ENCODE measurements at places on chromosomes 13 and 19.
A peak's percentile ranks its signal among the peaks of the same experiment; 100 is the strongest.

DNA sequence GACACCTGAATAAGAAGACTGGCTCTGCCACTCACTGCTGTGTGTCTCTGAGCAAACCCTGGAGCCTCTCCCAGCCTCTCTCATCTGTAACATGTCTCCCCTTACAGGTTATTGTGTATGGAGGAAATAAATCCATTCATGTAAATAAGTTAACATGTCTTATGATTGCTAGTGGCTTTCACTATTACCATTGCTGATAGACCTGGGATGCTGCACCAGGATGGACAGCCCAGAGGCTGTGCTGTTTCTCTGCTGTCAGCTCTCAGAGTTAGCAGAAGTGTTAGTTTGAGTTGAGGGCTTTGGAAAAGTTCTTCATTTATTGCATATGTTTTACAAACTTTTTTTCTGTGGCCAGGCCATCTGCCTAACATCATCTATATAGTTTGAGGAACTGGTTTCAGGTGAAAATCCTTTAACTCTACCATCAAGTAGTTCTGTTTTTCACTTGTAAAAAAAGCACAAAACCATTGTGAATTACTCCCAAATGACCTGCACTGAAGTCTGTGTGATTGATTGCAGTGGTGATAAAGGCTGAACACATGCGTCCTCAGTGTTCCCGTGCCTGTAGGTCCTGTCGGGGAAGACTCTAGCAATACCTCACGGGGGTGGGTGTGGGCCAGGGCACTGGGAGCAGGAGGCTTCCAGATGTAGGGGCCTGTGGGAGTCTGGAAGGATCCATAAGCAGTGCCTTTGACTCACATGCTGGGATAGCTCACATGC, 24.6 kb downstream of the MPHOSPH8 start:
- no peak for DNase-seq

DNA sequence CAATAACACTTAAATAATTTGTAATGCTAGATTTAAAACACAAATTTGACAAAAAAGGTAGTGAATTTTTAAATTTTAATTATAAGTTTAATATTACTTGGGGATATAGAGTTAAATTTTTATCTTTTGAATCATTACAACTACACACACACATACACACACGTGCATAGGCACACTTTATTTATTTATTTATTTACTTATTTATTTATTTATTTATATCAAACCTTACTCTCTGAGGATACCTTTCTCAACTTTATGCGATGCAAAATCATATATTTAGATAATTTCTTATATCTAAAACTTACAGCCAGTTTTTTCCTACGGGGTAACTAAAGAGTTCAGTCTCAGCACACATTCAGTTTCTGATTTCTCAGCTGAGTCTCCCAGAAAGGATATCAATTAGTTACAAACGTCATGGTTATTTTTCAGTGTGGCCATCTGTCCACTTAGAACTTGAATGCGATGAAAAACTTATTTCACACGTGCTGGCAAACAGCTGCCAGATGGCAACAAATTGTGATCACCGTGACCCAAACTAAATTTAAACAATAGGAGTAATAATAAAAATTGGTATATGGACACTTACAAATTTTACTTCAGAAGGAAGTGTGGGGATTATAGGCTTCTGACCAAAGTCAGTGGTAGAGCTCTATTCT, 683.1 kb upstream of the PRR20A start:
- DNase-seq = no peak

- peak; percentile 76 for DNase-seq
Measured at GRCh38 chr19:1408300-1409203, 1.2 kb downstream of the DAZAP1 start.

DNA sequence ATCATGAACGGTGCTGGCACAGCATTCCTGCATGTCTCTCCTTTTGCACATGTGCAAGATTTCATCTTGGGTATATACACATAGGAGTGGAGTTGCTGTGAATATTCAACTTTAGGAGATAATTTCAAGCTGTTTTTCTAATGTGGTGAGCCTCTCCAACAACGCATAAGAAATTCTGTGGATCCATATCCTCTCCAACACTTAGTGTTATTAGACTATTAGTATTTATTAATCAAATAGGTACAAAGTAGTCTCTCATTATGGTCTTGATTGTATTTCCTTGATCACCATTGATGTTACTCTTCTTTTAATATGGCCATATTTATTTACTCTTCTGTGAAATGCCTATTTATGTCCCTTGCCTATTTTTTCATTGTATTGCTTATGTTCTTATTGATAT, 114.5 kb downstream of the URI1 start:
- no peak for DNase-seq

- peak; percentile 42 for DNase-seq
Measured at GRCh38 chr13:30382836-30383525, 39.3 kb upstream of the UBE2L5 start.

- no peak for DNase-seq
Measured at GRCh38 chr13:39527961-39528660, 74.9 kb downstream of the LHFPL6 start.

GRCh38 chr13:42485272-42485671, 88.7 kb upstream of the TNFSF11 start:
- no peak for DNase-seq

GRCh38 chr13:110563463-110563774, 1.9 kb upstream of the RAB20 start:
- no peak for DNase-seq

GRCh38 chr19:32363175-32363574, 17.8 kb downstream of the ZNF507 start:
- DNase-seq = no peak

- peak; percentile 74 for DNase-seq
Measured at GRCh38 chr19:40139533-40140287, 49.0 kb upstream of the ZNF780A start.

DNA sequence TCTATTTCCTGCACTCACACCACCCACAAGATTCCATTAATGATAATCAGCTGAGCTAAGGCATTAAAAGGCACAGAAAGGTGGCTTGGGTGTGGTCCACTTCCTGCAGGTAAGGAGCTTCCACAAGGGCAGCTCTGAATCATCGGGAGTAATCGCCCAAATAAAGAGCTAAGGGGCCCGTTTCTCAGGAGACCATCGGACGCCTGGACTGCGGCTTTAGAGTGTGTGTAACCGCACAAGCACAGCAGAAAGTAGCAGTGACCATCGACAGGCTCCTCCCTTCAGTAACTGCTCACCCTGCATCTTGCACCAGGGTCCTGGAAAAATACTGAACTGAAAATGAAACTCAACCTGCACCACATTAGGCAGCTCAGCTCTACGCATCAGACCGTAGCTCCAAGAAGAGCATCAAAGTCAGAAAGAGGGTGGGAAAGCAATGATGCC, 6.0 kb downstream of the STK24 start:
- no peak for DNase-seq

- DNase-seq = no peak
Measured at GRCh38 chr13:26473571-26474230, 83.8 kb upstream of the WASF3 start.

DNA sequence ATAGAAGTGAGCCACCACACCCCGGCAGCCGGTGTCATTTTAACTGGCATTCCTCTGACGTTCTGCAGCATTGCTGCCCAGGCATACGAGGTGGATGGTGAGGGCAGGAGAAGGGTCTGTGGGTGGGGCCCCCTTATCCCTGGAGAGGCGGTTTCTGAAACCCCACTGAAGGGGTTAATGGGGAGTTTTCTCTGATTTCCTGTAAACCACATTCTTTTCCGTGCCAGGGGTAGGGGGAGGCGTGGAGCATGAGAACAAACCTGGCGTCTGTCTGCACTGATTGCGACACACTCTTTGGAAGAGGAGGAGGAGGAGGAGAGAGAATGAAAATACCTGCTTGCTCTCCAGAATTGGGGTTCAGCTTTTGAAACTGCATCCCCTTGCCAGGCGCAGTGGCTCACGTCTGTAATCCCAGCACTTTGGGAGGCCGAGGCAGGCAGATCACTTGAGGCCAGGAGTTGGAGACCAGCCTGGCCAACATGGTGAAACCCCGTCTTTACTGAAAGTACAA, 2.7 kb upstream of the C3 start:
- DNase-seq = no peak

DNA sequence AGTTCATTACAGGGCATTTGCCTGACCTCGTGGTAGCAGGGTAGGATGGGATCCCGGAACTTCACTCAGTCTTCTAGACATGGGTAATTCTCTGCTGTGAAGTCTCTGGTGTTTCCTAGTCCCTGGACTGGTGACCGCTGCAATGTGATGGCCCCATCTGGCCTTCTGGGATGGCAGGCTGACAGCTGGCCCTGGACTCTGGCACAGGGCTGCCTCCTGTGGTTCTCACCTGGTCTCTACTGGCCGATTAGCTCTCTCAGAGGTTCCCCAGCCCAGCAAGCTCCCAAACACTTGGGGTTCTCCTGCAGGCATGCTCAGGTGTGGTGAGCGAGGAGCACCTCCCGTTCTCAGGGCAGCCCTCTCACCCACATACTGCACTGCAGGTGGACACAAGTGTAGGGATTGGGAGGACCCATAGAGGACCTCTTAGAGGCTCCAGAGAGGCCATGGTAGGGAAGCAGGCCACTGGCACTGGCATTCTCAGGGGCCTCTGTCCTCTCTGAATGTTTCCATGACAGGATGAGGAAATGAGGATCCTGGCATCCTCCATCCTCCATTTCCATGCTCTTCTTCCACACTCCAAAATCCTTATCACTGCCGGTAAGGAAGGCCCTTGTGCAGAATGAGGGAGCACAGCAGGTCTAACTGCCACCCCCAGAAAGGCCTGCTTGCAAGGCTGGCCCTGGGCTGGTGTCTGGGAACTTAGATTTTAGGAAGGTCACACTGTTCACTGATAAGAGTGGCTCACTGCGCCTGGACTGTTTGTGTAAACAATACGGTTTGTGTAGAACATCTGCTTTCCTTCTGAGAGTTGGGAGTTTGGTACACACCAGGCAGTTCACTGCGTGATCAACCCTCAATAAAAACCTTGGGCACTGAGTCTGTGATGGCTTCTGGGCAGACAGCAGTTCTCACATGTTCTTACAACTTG, 31.5 kb upstream of the FARP1 start:
- DNase-seq = no peak

DNA sequence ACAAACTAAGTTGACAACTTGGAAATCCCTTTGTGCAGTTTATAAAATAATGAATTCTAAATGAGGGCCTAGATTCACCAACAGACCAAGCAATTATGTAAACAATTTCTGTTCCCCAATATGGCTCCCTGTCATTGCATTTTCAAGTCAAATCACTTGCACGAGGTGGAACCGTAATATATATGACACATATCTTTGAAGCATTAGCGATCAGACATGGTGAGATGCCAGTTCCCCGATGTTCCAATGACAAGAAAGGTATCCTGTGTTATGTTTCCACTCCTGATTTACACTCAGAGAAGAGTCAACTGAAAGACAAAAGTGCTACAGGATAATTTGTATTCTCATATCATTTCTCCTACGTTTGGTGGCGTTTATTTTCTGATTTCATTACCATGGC, 108.5 kb upstream of the TDRD3 start:
- DNase-seq = no peak

DNA sequence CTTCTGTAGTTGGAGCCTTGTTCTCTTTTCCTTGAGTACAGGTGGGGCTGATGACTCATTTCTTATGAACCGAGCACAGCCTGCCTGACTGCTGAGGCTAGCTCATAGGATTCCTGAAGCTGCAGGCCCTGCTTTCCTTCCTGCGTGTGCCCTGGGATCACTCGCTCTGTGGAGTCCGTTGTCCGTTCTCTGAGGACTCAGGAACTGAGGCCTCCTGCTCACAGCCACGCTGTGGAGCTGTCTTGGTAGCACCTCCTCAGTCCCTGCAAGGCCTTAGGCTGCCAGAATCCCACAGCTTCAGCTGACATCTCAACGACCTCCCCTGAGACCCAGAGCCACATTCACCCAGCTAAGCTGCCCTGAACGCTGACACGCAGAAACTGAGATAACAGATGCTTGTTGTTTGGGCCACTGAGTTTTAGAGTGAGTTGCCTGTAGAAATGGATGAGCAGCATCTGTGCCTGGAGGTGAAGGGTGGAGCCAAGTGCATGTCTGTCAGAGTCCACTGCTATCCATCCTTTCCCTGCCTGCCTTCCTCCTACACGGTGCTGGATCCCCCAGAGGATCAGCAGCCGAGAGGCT, 72.9 kb downstream of the ARHGEF7 start:
- DNase-seq = no peak

DNA sequence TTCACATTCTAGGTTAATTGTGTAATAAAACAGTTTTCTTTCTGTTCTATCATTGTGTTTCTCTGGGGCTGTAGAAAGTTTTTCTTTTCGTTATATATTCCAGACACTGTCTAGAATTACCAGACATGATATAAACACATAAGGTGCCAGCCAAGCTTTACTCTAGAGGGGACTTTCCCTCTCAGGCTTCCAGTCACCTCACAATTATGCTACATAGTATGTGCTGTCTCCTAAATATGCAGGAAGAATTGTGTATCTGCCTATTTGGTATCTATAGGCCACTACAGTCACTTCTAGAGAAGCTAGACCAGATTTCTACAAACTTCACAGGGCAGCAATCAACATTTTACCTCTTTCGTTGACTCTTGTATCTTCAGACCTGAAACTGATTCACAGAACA, 14.6 kb downstream of the ZNF257 start:
- DNase-seq = no peak
